ENCODE measurements at places on chromosomes 3 and 15.

- DNase-seq, result no peak
Observed at GRCh38 chr3:184568924-184569829, 7.6 kb downstream of the EPHB3 start.

DNA sequence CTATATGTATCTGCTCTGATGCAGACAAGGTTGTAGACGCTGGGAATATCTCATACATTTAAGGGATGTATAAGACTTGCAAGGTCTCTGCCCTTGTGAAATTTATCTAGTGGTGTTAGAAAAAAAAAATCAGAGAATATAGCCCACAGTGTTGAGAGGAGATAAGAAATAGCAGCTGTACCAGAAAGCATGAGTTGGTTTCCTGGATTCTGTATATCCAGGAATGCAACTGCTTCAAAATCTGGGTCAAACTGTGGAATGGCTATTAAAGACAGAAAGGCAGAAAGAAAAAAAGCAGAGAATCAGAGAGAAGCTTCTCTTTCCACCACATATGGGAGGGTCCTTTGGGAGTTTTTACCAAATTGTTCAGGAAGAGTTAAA, 1.5 kb upstream of the TMEM212 start:
- DNase-seq, result no peak

GRCh38 chr3:37531066-37531720, 330.5 kb upstream of the CTDSPL start:
- DNase-seq, result no peak

DNA sequence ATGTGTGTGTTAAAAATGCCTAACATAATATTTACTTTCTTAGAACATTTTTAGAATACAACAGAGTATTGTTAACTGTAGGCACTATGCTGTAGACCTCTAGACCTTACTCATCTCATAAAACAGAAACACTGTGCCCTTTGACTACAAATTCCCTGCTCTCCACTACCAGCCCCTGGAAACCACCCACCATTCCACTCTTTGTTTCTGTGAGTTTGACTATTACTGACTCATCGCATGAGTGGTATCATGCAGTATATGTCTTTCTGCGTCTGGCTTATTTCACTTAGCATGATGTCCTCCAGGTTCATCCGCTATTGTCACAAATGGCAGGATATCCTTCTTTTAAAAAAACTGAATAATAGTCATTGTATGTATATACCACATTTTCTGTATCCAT, 216.7 kb upstream of the CFAP20DC start:
- DNase-seq, result no peak

DNA sequence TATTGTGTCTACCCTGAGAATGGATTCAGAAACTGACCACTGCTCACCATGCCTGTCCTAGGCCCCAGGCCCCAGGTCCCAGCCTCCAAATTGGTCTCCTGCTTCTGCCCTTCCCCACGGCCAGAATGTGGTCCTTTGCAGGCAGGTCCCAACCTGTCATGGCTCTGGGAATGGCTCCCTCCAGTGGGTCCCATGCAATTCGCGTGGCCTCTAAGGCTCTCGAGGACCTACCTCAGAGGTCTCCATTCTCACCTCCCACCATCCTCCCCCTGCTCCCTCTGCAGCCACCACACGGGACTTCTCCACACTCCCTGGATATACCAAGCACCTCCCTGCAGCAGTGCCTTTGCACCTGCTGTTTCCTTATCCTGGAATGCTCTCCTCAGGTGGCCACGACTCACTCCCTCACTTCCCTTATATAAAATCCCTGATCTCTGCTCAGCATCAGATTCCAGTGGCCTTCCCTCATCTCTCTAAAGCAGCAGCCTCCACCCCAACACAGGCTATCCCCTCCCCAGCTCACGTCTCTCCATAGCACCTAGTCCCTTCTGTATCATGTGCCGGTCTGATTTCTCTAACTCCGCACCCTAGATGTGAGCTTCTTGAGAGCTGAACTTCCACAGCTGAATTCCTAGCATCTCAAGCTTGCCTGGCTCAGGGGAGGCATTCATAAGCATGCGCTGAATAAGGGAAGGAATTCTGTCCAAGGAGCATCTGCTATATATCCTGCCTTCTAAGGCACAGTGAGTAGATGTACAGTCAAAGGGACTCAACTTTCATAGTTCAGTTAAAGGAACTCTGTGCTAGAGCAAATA, 56.9 kb downstream of the ARRDC4 start:
- DNase-seq, result no peak

DNA sequence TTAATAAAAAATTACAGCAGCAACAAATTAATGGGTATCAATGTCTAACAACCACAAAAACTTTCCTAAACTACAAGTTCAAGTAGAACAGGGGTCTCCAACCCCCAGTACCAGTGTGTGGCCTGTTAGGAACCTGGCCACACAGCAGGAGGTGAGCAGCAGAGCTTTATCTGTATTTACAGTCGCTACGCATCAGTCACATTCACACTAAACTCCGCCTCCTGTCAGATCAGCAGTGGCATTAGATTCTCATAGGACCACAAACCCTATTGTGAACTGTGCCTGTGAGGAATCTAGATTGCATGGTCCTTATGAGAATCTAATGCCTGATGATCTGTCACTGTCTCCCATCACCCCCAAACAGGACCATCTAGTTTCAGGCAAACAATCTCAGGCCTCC, 18.5 kb upstream of the LIPC start:
- DNase-seq, result no peak

DNA sequence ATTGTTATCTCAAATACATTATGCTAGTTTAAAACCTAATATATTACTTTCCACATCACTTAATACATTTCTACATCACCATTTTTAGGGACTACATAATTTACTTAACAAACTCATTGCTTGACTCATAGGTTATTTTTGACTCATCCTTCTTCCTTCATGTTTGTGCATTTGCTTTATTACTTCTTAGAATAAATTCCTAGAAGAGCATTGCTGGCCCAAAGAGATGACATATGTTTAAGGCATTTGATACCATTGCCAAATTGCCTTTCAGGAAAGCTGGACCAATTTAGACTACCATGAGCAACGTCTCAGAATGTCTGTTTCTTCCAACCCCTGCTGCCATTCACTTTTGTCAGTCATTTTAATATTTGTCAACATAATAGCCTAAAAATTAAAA, 905.8 kb downstream of the IGSF11 start:
- DNase-seq, result no peak

DNA sequence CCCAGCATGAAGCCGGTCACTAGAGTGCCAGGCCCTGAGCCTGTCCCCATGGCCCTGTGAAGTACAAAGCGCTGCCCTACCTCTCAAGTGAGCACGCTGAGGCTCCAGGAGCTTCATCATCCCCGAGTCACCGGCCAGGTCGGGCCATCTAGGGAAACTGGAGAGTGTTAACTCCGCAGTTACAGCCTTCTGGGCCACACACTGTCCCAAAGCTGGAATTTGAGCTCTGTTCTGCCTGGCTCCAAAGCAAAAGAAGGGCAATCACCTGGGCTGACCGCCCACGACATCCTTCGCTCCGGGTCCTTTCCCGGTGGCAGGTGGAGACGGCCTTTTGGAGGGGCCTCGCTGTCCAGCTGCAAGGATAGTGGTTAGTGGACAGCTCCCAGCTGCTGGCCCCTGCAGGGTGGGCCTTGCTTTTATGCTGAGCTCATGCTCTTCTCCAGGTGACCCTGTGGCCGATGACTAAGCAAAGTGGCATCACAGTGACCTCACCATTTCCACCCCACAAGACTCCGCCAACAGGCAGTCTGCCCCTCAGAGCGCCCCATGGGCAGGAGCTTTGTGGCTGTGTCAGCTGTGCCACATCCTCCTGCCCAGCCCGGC, 3.5 kb upstream of the MUC4 start:
- DNase-seq, result no peak

DNA sequence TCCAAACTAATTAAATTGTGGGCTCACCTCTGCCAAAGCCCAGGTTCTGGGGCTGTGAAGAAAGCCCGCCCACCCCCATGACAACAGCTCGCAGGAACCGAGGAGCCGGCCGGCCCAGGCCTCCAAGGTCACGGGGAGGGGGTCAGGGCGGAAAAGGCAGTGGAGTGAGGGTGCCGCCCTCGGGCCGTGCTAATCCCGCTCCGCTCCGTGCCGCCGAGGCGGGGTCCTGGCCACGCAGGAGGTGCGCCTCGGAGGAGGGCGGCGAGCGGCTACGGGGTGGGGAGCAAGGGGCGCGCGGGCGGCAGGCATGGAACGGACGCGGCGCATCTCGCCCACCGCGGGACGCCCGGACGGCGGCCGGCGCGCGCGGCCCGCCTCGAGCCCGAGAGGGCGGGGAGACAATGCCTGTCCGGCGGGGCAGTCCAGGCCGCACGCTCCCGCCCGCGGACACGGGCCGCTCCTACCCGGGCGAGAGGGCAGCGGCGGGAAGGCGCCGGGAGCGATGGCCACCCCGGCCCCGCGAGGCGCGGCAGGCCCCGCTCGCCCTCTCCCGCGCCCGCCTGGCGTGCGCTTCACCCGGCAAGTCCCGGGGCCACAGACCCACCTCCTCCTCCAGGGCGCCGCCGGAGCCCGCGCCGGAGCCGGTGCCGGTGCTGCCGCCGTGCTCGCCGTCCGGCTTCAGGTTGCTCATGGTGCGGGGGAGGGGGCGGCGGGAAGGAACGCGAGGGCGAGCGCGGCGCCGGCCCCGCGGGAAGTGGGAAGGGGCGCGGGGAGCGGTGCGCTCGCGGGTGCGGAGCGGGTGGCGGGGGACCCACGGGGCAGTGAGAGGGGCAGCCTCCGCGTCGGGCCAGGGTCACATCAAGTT, 528 bp downstream of the RBPMS2 start:
- no peak for DNase-seq

DNA sequence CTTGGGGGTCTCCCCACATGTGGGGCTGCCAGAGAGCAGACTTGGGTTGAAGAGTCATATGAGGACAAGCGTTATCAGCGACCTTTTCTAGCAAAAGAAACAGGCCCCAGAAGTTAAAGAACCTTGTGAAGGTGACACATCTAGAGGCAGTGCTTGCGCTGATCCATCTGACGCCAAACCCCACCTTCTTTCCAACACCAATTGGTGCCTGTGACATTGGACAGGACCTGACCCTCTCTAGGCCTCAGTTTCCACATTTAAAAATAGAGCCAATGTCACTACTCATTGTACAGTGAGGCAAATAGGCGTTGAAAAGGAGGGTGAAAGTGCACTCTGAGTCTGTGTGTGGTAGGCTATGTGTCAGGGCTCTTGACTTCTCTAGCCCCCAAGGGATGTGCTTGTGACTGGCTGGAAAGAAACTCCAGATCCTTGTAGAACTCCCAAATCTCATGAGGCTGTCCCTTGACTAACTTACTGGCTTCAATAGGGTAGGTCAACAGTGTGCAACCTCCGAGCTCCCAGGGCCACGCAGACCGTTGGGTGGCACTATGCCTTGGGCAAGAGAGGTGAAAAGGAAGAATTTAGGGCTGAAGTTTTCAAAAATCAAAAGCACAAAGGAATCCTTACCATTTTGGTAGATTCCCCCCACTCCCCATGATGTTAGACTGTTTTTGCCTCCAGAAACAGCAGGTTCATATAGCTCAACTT, 666 bp upstream of the FAM219B start:
- no peak for DNase-seq

DNA sequence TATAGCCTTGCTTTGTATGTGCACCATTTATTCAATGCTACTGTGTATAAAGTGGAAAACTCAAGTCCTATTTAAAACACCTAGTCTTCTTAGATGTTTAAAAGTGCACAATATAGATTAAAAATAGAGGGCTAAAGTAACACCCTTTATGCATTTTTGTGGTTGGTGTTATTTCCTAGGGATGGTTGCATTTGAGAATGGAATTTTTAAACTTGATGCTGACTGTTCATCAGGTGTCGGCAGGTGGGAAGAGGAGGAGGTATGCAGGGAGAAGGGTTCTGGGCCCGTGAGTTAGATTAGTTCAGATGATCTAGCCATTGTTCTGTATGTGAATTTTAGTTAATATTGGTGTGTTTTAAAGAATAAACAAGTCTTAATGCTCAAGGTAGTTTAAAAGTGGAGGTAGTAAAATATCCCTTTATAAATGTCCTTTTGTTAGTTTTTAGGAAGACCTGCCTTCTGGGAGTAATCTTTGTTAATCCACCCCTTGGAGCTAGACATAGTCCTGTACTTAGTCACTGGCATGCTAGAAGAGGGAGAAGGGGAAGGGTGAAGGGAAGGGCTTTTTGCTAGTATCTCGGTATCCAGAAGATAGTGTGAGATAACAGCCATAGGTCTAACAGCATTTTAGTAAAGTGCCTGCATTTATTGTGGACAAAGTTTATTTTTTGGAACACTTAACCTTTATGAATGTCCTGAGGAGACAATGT, 8.1 kb upstream of the SRPRB start:
- no peak for DNase-seq

- no peak for DNase-seq
Observed at GRCh38 chr3:146091397-146091796, 69.6 kb downstream of the PLOD2 start.

DNA sequence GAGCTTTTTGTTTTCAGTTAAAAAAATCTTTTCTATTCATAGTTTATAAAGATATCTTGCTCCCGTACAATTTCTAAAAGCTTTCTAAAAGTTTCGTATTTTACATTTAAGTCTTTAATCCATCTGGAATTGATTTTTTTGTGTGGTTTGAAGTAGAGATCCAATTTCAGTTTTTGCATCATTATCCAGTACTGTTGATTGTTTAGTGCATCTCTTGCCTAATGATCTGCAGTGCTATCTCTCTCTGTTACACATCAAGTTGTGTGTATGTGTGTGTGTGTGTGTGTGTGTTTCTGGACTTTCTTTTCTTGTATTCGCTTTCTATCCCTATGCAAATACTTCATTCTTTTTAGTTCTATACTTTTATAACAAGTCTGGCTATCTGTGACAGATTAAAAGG, 605.8 kb upstream of the DPPA4 start:
- no peak for DNase-seq

DNA sequence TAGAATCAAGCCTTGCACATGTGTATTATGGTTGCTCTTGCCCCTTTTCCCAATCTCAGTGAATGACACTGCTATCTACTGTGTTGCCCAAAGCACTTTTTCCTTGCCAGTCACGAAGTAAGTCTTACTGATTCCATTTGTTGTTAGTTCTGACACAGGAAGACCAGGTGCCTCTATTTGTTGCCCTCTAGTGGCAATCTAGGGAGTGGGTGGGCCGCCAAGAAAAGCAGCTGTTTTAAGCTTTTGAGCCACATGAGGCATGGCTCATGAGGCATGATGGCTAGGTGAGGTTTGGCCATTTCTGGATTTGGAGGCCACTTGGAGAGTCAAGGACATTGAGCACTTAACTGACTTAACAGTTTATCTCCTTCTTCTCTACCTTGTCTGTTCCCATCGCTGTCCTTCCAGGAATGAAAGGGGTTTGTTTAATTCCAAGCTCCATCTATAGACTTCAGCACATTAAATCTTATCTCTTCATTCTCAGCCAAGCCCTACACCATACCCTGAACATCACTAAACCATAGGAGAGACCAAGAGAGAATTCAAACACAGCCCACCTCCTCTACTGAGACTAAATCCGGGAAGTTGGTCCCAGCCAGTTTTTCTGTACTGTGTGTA, 103.1 kb downstream of the HCN4 start:
- peak; percentile 24 for DNase-seq

- no peak for DNase-seq
Observed at GRCh38 chr3:72163809-72164634, 379.1 kb upstream of the PROK2 start.

DNA sequence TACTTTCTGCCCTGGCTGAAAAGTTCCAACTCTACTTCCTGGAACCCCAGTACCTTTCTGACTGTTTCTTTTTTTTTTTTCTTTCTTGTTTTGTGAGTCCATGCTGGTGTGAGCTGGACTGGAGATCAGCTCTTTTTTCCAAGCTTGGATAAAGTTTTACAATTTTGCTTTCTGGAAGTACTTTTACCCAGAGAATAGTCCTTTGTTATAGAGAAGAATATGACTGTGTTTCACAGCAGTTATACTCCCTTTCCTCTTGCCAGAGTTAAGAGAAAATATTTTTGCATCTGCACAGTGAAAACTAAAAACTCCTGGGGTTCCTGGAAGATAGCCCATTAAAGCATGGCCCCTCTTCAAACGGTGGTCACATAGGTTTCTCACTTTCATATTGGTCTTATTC, 1100.6 kb downstream of the OTOL1 start:
- no peak for DNase-seq

All from T-helper 2 cell (primary cell).